ENCODE measurements at places on chromosomes 4 and X.

DNA sequence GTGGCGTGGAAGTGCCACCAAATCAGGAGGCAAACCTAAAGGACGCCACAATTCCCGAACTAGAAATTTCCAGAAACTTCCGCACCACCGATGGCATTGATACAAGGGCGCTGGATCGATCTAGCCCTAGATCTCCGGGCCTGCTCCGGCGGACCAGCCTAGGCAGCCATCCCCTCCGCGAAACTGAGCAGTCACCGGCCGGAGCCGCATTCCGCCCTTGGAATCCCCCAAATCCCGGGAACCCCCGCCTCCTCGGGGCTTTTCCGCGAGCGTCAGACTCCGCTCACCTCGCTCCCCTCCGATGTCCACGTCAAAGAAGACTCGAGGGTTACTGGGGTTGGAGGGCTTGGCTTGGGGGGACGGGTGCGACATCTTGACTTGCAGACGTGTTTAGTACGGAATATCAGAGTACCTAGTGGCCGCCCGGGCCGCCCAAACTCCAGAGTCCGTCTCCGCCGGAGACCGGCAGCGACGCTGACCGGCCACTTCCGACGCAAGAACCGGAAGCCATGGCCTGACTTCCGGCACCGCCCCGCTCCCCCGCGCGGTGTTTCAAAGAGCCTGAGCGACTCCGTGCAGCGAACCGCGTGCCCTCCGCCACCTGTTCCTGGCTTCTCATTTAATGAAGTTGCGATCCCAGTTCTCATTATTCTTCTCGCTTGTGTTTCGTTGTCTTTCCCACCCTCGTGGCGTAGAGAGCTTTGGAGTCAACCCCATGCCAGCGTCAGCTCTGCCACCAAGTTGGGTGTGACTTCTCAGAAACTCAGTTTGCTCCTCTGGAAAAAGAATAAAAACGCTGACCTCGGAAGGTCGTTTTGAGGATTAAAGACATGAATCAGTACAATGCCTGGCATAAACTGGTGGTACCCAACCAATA lies at the start of gene PPID:
TSS of gene PPID (minus strand) at position 480 of the 877 bp plus-strand sequence. CDS start at position 372, 108 bp downstream.
- peak; percentile 90 for DNase-seq

DNA sequence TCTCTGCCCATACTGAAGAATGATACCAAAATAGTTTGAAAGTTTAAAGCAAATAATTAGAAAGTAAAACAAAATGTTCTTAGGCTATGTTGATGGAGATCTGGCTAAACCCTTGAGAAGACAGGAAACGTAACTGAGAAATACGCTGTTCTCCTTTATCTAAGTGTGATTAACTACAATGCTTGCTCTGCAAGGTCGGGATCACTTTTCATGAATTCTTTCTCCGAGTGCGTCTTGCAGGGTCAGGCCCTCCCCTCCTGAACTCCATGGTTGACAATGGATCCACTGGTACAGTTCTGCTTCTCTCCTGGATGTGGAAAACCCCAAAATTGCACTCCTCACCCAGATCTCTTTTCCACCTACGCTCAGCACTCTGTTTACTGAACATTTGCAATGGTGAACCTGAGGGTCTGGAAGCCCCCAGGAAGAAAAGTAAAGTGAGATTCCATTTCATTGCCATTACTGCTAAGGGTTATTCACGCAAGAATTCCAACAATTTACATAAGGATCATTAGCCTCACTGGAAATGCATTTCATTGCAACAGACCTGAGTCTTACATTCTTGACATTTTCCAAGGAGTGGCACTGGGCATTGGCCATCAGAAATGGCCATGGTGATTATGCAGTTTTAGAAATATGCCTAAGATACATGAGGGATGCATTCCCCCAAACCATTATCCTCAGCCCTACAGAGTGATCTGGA lies 24.6 kb upstream of the WWC2 start:
- DNase-seq: no peak

- DNase-seq: peak; percentile 92
Observed at GRCh38 chrX:151396825-151397740, at the start of gene VMA21. TSS of gene VMA21 (plus strand) at chrX:151397206. CDS start at chrX:151397309, 103 bp downstream.

GRCh38 chrX:42050345-42050744 lies 127.0 kb upstream of the CASK start:
- DNase-seq: no peak

DNA sequence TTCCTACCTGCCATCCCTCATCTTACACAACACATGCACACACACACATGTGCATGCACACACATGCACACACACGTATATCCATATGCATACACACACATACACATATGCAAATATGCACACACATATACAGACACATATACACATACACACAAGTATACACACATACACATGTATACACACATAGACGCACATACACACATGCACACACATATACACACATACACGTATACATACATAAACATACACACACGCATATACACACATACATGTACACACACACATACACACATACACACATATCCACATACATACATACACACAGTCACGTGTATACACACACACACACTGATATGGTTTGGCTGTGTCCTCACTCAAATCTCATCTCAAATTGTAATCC lies 37.0 kb upstream of the AFAP1 start:
- DNase-seq: no peak

DNA sequence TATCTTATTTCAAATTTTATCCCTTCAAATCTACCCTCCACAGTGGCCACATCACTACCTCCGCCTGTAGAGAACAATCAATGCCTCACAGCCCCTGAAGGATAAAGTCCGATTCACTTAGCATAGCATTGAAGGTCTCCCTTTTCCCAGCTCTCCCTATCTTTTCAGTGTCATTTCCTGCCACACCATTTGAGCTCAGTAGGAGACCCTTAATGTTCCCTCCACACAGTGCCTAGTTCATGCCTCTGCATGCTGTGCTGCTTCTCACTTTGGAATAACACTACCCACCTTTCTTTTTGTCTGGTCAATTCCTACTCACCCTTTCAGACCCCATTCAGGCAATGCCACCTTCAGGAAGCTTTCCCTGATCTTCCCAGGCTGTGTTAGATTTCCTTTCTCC lies 23.6 kb upstream of the SCOC start:
- no peak for DNase-seq

- no peak for DNase-seq
Observed at GRCh38 chr4:176271749-176272148, 2.7 kb upstream of the ASB5 start.

DNA sequence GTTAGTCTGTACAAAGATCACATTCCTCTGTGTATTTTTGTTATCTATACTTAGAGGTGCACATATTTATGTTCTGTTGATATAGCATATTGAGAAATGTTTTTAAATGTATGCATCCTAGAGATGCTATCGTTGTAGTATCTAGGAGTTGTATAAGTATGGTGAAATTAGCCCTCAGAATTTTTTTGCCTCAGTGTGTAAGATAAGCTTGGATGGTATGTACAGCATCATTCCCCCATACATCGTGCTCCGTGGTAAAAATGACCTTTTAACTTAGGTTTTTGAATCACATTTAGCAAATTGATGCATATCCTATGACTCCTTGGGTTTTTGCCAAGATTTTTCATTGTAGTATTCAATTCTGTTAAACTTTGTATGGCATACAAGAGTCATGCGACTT lies 113.5 kb downstream of the RPA4 start:
- no peak for DNase-seq

Measured in hepatocyte (in vitro differentiated cells).